Urothelium cell line (cell line): ENCODE measurements at places on chromosomes 16 and 17.

GRCh38 chr16:15459791-15460190 lies 25.4 kb downstream of the BMERB1 start:
- no peak for DNase-seq

DNA sequence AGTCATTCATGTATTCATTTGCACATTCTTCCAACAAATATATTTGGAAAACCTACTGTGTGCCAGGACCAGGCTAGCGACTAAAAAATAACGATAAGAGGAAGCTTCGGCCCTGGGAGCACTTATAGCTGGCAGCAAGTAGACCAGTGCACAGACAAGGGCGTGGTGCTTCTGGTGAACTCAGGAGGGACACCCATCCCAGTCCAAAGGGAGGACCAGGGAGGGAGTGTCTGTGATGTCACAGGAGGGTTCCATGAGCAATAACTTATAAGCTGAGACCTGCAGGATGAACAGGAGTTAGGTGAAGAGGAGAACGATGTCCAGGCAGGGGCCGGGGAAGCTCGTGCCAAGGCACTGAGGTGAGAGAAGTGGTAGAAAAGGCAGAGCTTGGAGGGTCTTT lies 17.4 kb upstream of the PHOSPHO1 start:
- DNase-seq: no peak

DNA sequence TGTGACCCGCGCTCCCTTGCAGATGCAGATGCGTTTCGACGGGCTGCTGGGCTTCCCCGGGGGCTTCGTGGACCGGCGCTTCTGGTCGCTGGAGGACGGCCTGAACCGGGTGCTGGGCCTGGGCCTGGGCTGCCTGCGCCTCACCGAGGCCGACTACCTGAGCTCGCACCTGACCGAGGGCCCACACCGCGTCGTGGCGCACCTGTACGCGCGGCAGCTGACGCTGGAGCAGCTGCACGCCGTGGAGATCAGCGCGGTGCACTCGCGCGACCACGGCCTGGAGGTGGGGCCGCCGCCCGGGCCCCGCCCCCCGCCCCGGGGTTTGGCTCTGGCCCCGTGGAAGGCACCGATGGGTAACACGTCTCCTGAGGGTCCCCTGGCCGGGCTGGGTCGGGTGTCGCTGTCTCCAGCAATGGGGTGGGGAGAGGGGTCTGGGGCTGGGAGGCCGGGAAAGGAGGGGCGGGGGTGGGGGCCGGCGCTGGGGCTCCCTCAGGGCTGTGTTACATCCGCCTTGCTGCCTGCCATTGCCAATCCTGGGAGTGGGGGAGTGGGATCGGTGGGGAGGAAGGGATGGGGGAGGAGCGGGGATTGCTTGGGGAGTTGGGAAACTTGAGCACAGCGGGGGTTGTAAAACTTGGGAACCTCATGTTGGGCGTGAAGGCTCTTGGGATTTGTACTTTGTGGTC lies 737 bp downstream of the NUDT16L1 start:
- peak; percentile 65 for DNase-seq

- DNase-seq: peak; percentile 24
These were observed 19.0 kb downstream of the PIK3R5 start for GRCh38 chr17:8946476-8946875.

DNA sequence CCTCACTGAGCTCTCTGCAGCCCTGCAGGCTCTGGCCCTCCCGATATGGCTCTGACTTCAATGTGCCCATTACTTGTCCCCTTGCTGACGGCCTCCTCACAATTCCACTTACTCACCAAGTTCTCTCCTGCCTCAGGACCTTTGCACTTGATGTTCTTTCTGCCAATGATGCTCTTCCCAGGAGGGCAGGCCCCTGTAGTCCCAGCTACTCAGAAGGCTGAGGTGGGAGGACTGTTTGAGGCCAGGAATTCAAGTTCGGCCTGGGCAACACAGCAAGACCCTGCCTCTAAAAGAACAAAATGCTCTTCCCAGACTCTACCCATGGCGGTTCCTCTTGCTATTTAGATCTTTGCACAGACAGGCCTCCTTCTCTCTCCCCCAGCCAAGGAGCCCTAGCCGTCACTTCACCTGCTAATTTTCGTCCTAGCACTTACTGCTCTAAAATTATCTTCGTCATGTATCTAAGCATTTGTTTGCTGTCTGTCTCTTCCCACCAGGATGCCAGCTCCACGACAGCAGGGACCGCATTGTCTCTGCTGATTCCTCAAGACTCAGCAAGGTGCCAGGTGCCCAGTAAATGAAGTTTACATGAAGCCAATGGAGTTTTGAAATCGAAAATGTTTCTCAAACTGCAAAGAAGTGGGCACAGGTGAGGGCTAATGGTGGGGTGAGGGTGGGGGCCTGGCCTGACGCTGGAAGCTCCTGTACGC lies 626 bp upstream of the RAI1 start:
- DNase-seq: no peak

- DNase-seq: no peak
These were observed 107.1 kb downstream of the RAP1GAP2 start for GRCh38 chr17:2903193-2903974.

GRCh38 chr17:75823257-75824041 lies 20.8 kb downstream of the UNC13D start:
- DNase-seq: no peak

DNA sequence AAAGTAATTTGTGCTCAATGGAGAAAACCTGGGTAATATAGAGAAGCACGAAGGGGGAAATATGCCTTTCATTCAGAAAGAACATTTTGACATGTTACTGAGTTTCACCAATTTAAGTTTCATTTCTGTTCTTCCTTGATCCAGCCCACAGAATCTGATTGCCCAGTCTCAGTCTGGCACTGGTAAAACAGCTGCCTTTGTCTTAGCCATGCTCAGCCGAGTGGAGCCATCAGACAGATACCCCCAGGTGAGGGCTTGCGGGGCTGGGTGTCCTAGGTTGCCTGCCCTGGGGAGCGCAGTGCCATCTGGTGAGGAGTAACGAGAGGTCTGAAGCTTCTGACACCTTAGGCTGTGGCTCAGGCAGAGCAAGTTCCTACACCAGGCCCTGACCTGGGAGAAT lies 17.7 kb downstream of the DDX19A start:
- no peak for DNase-seq

GRCh38 chr16:11740567-11740966 lies 2.1 kb downstream of the TXNDC11 start:
- DNase-seq: no peak

GRCh38 chr16:56415875-56416274 lies 9.5 kb downstream of the AMFR start:
- DNase-seq: no peak

DNA sequence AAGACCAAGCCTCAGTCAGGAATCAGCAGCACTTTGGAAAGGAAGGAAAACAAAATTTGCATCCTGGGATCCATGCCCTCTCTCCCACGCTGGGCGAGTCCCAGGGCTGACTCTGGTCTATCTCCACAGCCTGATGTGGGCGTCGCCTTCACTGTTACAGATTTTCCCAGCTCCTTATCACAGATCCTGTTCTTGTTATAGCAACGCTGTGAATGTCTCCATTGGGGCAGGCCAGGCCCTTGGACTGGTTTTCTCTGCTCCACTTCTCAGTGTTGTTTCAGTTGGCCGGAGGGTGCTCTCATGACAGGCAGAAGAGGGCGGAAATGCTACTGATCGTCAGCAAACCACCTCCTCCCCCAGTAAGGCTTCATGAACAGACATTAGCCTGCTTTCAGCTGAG lies 127.9 kb upstream of the CDH11 start:
- no peak for DNase-seq

- no peak for DNase-seq
These were observed 49.3 kb downstream of the AKAP10 start for GRCh38 chr17:19928299-19928698.

GRCh38 chr17:34710226-34710625 lies 130.8 kb downstream of the TMEM132E start:
- no peak for DNase-seq

- peak; percentile 94 for DNase-seq
These were observed 3.5 kb upstream of the PKMYT1 start for GRCh38 chr16:2983706-2984136.

DNA sequence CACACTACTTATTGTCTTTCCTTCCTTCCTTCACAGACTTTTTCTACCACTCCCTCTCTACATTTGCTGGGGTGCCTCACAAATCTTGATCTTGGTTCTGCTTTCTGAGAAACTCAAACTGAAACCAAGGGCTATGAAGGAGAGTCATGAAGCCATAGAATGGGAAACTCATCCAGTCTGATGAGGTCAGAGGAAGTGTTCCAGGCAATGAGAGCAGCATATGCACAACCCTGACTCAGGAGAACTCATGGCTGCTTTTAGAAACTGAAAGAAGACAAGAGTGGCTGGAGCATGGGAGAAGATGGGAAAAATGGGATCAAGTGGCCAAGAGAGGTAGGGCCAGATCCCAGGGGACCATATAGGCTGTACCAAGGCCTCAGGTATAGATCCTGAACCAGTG lies 130.0 kb upstream of the TOX3 start:
- no peak for DNase-seq

GRCh38 chr17:80898716-80899115 lies 92.9 kb upstream of the CHMP6 start:
- DNase-seq: no peak

GRCh38 chr16:30112197-30113030 lies 923 bp downstream of the GDPD3 start:
- DNase-seq: peak; percentile 67

DNA sequence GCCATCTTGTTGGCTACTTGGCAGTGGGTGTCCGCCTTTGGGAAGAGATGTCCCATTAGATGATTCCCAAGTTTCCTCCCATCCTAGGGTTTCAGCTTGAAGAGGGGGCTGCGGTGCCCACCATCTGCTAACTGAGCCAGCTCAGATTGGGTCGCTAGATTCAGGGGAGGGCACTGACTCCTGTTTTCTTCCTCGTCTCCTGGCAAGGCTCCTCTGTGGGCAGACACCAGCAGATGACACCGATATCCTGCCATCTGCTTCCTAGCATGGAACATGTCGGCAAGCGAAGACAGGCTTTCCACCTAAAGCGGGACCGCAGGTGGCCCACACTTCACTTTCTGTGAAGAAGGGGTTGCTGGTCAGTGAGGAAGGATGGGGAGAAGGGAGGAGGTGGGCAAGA lies 27.3 kb downstream of the C17orf75 start:
- no peak for DNase-seq

GRCh38 chr17:21164216-21164615 lies 37.5 kb downstream of the DHRS7B start:
- no peak for DNase-seq

DNA sequence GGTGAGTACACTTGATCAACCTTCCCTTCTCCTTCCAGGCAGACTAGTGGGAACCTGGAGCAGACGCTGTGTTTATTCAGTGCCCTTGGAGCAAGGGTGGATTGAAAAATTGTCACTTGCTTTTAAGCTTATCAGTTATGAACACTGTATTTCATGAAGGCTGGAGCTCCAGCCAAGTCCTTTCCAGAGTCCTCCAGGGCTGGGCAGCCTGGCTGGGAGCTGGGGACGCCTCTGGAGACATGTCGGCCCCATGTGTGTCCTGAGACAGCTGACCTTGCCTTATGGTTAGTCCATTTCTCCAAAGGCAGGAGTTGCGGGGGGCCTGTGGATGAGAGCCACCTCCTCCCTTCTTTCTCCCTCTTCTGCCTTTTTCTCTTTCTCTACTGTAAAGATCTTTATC lies 67.0 kb downstream of the RAP1GAP2 start:
- DNase-seq: no peak

- no peak for DNase-seq
These were observed 162.0 kb downstream of the SDK2 start for GRCh38 chr17:73482251-73482716.

DNA sequence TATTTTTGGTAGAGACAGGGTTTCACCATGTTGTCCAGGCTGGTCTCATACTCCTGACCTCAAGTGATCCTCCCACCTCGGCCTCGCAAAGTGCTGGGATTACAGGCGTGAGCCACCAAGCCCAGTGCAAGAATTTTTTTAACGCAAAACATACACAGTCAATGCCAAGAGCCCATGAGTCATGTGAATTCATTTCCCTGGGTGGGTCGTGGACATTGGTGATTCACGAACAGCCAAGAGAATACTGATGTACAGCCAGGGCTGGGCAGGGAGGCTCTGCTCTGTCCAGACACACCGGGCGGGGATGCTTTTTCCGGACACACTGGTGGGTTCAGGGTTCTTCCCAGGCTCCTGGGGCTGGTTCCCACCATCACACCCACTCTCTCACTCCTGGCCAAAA lies 17.7 kb downstream of the SLC38A8 start:
- no peak for DNase-seq

DNA sequence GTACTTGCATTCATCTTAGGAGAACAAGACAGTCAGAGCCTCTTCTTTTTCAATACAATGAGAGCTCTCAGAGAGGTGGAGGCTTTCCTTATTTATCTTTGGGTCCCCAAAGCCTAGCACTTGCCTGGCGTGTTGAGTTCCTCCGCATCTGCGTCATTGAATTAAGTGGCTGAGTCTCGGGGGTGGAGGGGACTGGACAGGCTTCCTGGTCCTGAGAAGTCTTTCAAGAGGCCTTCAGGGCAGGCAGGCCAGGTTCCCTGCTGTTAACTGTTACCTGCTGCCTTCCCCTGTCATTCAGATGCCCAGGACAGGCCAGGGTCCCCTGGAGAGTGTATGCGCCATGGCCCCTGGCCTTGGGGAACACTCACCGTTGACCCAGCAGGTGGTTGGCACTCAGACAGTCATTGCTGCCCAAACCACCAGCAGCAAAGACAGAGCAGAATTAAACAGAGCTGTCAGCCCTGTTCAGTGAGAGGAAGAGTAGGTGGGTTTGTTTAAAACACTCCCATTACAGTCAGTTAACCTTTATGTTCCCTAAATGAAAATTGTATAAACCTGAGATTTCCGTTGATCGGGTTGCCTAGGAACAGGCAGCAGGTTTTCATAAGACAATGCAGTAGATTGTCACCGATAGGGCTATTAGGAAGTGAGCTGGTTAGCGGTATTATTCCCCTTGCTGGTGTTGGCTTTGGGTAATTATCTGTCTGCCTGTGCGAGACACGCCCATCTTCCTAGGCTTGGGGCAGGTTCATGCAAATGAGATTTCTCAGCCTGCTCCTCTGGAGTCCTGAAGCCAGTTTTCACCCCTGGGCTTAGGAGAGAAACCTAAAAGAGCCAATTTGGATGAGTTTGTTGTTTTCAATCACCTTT lies 132.7 kb downstream of the CCDC182 start:
- no peak for DNase-seq

GRCh38 chr17:76270770-76271668 lies 5.9 kb downstream of the UBALD2 start:
- no peak for DNase-seq

DNA sequence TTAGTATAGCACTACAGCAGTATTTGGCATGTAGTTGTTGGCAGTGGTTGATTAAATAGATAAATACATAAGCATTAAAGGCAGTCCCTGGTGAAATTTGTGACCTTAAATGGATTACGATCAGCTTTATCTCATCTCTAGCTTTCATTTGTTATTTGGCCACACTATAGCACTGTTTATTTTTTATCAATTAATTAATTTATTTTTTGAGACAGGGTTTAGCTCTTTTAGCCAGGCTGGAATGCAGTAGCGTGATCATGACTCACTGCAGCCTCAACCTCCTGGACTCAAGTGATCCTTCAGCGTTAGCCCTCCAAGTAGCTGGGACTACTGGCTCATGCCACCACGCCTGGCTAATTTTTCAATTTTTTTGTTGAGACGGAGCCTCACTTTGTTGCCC lies 18.7 kb upstream of the ARHGAP17 start:
- no peak for DNase-seq
